RPMI7951 (cell line): ENCODE measurements at places on chromosomes 12 and 14. TPM values are rescaled to one million over a fixed set of nuclear protein-coding genes. Genes with fewer than 3 reads are reported as not detected.

The DIO2 gene
- 0.12 and 1.2 TPM in 2 replicates for total RNA-seq

The APOLD1 gene
- 12.6 and 12.7 TPM in 2 replicates for total RNA-seq

The TSPAN8 gene
- not detected in 2 replicates for total RNA-seq

The TAS2R46 gene
- not detected in 2 replicates for total RNA-seq

The BIN2 gene
- total RNA-seq, result not detected in 2 replicates

The ANO4 gene
- 0.48 and 1.1 TPM in 2 replicates for total RNA-seq

The APOF gene
- not detected in 2 replicates for total RNA-seq

The PRMT5 gene
- total RNA-seq, result 49.3 and 61.1 TPM in 2 replicates

The VWF gene
- total RNA-seq, result under 0.01 TPM in 1 of 2 replicates, not detected in the other

The ABCD2 gene
- under 0.01 and 0.10 TPM in 2 replicates for total RNA-seq

The CLEC7A gene
- total RNA-seq, result not detected in 2 replicates

The ADSS1 gene
- total RNA-seq, result 1.6 and 3.2 TPM in 2 replicates

The BLOC1S1 gene
- total RNA-seq, result 155 and 170 TPM in 2 replicates

The CFAP54 gene
- 0.48 and 0.68 TPM in 2 replicates for total RNA-seq

The FOXN4 gene
- not detected in 2 replicates for total RNA-seq

The KLHL33 gene
- not detected in 2 replicates for total RNA-seq

The NGB gene
- total RNA-seq, result not detected in 2 replicates

The PLEK2 gene
- 13.7 and 14.5 TPM in 2 replicates for total RNA-seq

The GYS2 gene
- not detected in 2 replicates for total RNA-seq

The PSMC6 gene
- total RNA-seq, result 162 and 186 TPM in 2 replicates

The COA8 gene
- 28.4 and 48.0 TPM in 2 replicates for total RNA-seq

The SOAT2 gene
- not detected in 2 replicates for total RNA-seq

The AVPR1A gene
- not detected in 2 replicates for total RNA-seq

The IFNG-AS1 gene
- total RNA-seq, result not detected in 2 replicates

The COX8C gene
- total RNA-seq, result not detected in 2 replicates

The KRT81 gene
- total RNA-seq, result 0.72 and 0.88 TPM in 2 replicates

The C3AR1 gene
- total RNA-seq, result 0.39 and 1.2 TPM in 2 replicates

The ASPG gene
- total RNA-seq, result not detected in 2 replicates

The NYNRIN gene
- total RNA-seq, result 0.36 and 0.39 TPM in 2 replicates

The LUM gene
- 56.5 and 102 TPM in 2 replicates for total RNA-seq

The CIT gene
- total RNA-seq, result 35.6 and 36.0 TPM in 2 replicates

The CTSG gene
- total RNA-seq, result not detected in 2 replicates

The C14orf132 gene
- 22.6 and 24.6 TPM in 2 replicates for total RNA-seq

The PAX9 gene
- not detected in 2 replicates for total RNA-seq

The GCH1 gene
- total RNA-seq, result 1.3 and 3.5 TPM in 2 replicates

The KCNH3 gene
- total RNA-seq, result 0.20 and 0.24 TPM in 2 replicates

The C1R gene
- 20.4 and 29.3 TPM in 2 replicates for total RNA-seq

The WDHD1 gene
- 16.8 and 18.0 TPM in 2 replicates for total RNA-seq

The MYO1H gene
- not detected in 2 replicates for total RNA-seq

The FAM234B gene
- total RNA-seq, result 2.7 and 2.9 TPM in 2 replicates

The SYCP3 gene
- total RNA-seq, result 0.20 TPM in 1 of 2 replicates, not detected in the other

The GPX2 gene
- total RNA-seq, result not detected in 2 replicates

The PLEKHH1 gene
- 2.3 and 2.6 TPM in 2 replicates for total RNA-seq

The TC2N gene
- not detected in 2 replicates for total RNA-seq

The OR4K14 gene
- total RNA-seq, result not detected in 2 replicates

The FSCB gene
- not detected in 2 replicates for total RNA-seq

The INHBC gene
- not detected in 2 replicates for total RNA-seq

The FITM1 gene
- total RNA-seq, result 0.20 TPM in 1 of 2 replicates, not detected in the other

The SMIM41 gene
- not detected in 2 replicates for total RNA-seq

The OTX2 gene
- total RNA-seq, result not detected in 2 replicates

The REM2 gene
- total RNA-seq, result 0.12 and 0.59 TPM in 2 replicates

The UNG gene
- total RNA-seq, result 31.0 and 32.2 TPM in 2 replicates
